Chondrocyte (in vitro differentiated cells): ENCODE measurements at places on chromosomes 1 and 21. TPM values are rescaled to one million over a fixed set of nuclear protein-coding genes. Genes with fewer than 3 reads are reported as not detected.

INAVA gene
- total RNA-seq: 3.8 to 6.8 TPM (median 5.0 TPM) in 3 replicates

GRCh38 chr1:244557565-244557964 is 95.4 kb upstream of the DESI2 start:
- H3K27me3 ChIP-seq: no peaks in the 10 kb centered on the region
- DNase-seq: no peak
- H3K4me3 ChIP-seq: no peak overlapping the region

GRCh38 chr1:168972887-168973286 is 133.6 kb upstream of the ATP1B1 start:
- peaks cover 8% of the 10 kb centered on the region for H3K4me1 ChIP-seq
- H3K4me3 ChIP-seq: no peak overlapping the region
- no peak for DNase-seq
- no peaks in the 10 kb centered on the region for H3K27me3 ChIP-seq

DNA sequence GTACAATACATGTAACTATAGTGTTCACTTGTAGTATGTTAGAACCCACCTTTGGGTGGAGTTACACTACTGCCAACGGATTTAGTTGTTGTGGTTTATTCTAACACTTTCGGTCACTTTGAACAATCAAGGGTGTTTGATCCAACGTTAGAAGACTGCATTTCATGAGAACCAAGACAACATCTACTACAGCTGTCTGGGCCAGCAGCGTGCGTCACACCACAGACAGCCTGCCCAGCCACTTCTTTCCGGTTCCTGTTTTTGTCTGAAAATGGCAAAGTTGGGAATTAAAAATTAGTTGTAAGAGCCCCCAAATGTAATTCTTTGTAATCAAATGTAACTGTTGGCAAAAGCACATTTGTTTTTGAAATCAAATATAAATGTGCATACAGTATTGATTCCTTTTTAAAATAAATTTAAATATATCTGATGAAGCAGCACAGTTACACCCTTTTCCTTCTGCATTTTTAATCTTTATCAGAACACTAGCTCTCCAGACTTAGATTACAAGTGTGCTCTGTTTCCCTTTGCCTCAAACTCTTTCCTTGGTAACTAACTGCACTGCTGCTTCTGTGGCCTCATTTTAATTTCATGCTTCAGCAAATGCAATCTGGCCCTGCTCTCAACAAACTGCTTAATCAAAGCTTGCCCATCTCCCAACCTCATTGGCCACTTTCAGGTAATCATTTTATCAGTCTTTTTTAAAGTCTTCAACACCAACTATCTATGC is 86.6 kb upstream of the DPH5 start:
- no peaks in the 10 kb centered on the region for H3K4me1 ChIP-seq
- H3K27ac ChIP-seq: no peak overlapping the region
- peaks cover 12% of the 10 kb centered on the region for H3K27me3 ChIP-seq
- no peak for DNase-seq
- H3K36me3 ChIP-seq: no peaks in the 10 kb centered on the region

GRCh38 chr21:21690068-21690665 is 692.0 kb downstream of the NCAM2 start:
- no peaks in the 10 kb centered on the region for H3K36me3 ChIP-seq
- no peaks in the 10 kb centered on the region for H3K4me1 ChIP-seq
- no peak overlapping the region for H3K27ac ChIP-seq
- H3K27me3 ChIP-seq: no peaks in the 10 kb centered on the region
- no peak overlapping the region for H3K4me3 ChIP-seq

GRCh38 chr1:185857442-185857841 is 123.3 kb downstream of the HMCN1 start:
- H3K4me1 ChIP-seq: peaks cover 72% of the 10 kb centered on the region
- peaks cover 1% of the 10 kb centered on the region for H3K36me3 ChIP-seq
- H3K27ac ChIP-seq: no peak overlapping the region
- no peak overlapping the region for H3K4me3 ChIP-seq

CELF3 gene
- total RNA-seq: not detected in 3 replicates

GRCh38 chr1:48691429-48692001 is 85.2 kb downstream of the BEND5 start:
- no peak overlapping the region for H3K27ac ChIP-seq
- no peak overlapping the region for H3K4me3 ChIP-seq
- no peaks in the 10 kb centered on the region for H3K36me3 ChIP-seq

FAM89A gene
- 17.2 to 20.2 TPM (median 19.7 TPM) in 3 replicates for total RNA-seq

DNA sequence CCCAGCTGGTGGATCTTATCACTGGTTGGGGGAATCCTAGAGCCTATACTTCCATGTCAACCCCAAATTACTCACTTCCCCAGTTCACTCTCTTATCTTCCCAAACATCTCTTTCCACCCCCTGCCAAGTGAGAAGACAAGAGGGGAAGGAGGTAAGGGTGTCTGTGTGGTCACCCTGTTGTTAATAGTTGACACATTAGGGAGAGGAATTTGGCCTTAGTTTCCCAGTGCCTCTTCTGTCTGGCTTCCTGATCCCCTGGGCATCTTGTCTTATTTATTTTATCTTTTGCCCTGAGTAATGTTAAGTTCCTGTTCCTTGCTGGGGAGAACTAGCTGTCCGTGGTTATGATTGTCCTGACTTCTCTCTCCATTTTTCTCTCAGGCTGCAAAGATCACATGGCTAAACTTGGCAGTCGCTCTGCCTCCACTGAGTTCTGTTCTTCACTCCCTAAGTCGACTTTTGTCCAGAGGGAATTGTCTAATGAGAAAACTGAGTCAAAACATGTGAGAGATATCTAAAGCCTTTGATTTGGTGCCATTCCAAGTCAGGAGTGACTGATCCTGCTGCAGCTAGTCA is 157.1 kb upstream of the SYT6 start:
- peaks cover 2% of the 10 kb centered on the region for H3K36me3 ChIP-seq
- peaks cover 41% of the 10 kb centered on the region for H3K4me1 ChIP-seq
- DNase-seq: no peak
- peak overlapping the region; percentile 92 for H3K27ac ChIP-seq
- H3K27me3 ChIP-seq: peaks cover 5% of the 10 kb centered on the region
